Stimulated activated CD8-positive, alpha-beta memory T cell treated with anti-CD3 and anti-CD28 coated beads, Interleukin-15, amount 100 ng/mL, for 48 hours (primary cell): ENCODE measurements at places on chromosomes 13 and 19.

GRCh38 chr19:9878511-9879196, 43.5 kb downstream of the PIN1 start:
- DNase-seq: no peak

DNA sequence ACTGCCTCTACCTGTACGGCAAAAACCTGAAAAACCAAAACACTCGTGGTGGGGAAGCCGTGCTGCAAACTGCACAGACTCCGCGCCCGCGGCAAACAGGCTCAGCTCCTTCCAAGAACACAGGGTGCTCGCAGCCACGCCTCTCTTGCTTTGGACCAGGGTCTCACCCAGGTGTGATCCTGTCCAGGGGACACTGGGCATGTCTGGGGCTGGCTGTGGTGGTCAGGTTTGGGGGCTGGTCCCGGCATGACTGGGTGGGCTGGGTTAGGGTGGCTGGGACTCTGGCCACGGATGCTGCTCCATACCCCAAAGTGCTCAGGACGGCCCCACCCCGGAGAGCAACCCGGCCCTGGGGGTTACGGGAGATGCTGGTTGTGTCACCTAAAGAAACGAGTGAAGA, 13.9 kb downstream of the GPX4 start:
- no peak for DNase-seq

GRCh38 chr19:7187605-7188339, 106.4 kb downstream of the INSR start:
- no peak for DNase-seq

GRCh38 chr19:2974342-2975041, 2.9 kb upstream of the TLE6 start:
- no peak for DNase-seq

- no peak for DNase-seq
These were observed 18.5 kb downstream of the TNFRSF19 start for GRCh38 chr13:23588666-23589065.

DNA sequence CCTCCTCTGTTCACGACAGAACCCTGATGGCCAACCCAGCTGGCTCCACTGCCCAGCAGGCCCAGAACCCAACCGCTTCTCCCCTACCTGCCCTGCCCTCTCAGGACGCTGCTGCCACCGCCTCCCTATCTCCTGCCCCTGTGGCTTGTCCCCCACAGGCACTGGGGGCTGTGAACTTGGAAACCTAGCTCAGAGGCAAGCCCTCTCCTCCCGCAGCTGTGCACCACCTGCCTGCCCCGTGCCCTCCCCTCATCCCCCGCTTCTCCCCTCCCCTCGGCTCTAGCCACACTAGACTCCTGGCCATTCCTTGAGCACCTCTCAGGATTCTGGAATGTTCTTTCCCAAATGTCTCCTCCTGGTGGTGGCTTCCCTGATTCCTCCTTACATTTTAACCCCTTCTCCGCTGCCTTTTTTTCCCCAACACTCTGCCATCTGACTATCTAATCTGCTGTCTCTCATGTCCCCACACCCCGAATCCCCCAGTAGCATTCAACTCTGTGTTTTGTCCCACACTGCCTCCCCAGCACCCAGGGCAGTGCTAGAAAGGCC, 6.7 kb downstream of the NANOS3 start:
- DNase-seq: no peak

GRCh38 chr19:41774515-41774980, 19.2 kb downstream of the CEACAM6 start:
- peak; percentile 27 for DNase-seq

DNA sequence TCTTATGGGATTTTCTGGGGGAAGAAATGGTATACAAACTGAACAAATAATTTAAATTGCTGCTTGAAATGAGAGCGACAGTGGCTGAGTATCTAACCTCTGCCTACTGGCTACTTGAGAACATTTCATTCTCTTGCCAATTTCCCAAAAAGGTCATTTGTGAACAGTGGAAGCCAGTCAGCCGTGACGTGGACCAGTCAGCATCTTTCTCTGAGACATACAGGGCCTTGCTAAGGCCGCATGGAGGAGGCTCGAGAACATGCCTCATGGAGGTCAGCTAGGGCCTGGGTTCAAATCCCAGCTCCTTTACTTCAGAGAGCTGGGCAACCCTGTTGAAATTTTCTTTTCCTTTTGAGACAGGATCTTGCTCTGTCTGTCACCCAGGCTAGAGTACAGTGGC, 20.3 kb downstream of the ZC3H4 start:
- no peak for DNase-seq

DNA sequence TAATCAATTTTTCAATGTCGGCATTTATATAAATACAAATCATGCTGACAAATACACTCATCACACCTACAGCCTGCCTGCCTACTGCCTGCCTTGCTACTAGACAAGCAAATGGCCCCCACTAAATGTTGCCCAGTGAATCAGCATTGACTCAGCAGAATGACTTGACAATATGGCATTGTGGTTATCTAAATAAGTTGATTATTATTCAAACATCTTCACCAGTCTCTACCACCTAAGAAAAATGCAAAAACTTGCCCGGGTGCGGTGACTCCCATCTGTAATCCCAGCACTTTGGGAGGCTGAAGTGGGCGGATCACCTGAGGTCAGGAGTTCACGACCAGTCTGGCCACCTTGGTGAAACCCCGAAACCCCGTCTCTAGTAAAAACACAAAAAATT, 296.1 kb downstream of the PCDH9 start:
- DNase-seq: no peak

GRCh38 chr19:38743394-38744297, 628 bp downstream of the CAPN12 start:
- no peak for DNase-seq

DNA sequence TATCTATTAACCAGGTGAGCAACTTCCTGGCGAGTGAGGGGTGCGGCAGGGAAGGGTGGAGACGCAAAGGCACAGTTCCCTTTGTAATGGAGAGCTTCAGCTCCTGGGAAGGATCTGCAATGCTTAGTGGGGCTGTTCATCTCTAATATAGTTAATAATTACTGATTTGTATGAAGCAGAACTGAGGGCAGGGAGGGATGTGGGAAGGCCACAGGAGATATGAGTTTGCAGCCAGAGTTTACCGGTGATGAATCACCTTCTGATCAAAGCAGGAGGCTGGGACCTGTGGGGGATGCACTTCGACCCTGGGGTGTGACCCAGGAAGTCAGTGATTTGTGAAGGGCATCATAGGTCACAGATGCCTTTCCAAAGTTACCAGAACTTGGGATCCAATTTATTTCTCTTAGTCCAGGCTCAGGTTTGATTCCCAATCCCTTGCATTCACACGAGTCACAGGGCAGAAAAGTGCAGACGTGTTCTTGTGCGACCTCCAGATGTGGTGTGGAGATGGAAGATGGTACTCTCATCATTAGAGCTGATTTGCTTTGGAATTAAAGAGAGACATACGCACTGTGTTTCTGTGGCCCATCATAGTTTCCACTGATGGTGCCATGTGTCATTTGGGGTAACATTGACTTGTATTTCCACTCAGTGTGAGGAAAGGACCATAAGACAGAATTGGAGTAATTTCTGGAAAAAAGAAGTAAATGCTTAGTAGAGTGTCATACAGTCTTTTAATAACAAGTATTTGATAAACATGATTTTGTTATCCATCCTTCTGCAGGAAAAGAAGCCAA, 55.0 kb downstream of the LRCH1 start:
- DNase-seq: no peak

GRCh38 chr19:33064792-33065550, at the start of gene RHPN2:
Gene RHPN2, minus strand, starts transcription at chr19:33064888. Its CDS starts 36 bp downstream, at chr19:33064852.
- peak; percentile 77 for DNase-seq

DNA sequence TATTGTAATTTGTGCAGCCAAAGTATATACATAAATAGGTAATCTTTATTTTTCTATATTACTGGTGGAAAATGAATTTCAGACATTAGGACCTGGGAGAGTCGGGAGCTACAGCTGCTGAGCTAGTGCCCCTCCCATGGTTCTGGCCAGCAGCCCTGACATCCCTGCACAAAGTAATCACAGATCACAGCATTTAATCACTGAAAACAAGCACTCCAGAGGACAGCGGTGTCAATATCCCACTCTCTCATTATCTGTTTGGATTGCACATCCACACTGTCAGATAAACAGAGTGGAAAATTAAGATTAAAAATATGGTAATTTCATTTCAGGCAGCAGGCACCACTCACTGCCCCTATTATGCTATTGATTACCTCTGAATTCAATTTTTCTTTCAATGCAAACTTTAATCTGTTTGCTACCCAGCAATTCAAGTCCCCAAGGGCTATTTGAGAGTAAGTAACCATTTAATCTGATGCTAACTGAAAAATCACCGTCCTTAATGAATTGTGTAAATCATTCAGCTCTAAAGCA, 254.1 kb upstream of the SOX21 start:
- DNase-seq: no peak

- DNase-seq: no peak
These were observed 127.7 kb downstream of the FRY start for GRCh38 chr13:32159137-32159869.

DNA sequence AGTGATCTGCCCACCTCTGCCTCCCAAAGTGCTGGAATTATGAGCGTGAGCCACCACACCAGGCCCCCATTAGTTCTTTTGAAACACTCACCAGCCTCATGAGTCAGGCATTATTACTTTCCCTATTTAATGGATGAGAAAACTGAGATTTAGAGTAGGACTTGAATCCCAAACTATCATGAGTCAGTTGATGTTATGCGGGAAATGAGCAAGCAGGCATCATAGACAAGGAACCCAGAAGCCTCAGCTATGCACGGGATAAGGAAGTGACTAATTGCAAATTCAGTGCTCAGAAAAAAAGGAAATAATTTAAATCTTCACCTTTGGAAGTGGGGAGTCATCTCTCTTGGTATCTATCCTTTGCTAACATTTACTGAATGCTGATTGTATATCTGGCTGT, 217.5 kb downstream of the ABCC4 start:
- no peak for DNase-seq

DNA sequence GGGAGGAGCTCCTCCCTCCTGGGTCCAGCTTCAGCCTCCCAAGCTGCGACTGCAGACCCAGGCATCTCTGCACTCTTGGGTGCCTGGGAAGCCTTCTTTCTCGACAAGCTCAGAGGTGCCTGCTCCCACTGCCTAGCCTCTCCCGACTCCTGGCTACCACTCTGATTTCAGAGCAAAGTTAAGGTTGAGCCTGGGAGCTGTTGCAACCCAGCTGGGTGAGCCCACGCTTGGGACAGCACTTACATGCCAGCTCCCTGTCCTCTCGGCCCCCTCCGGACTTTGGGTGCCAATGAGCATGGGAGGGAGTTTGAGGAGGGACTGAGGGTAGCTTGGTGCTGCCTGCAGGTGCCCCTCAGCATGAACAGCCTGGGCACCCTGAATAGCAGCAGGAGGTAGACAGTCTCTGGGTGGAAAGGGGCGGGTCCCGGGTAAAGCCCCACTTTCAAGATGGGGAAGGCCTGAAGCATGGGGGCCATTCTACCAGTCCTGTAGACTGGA, 1383.4 kb upstream of the PCDH20 start:
- DNase-seq: no peak

DNA sequence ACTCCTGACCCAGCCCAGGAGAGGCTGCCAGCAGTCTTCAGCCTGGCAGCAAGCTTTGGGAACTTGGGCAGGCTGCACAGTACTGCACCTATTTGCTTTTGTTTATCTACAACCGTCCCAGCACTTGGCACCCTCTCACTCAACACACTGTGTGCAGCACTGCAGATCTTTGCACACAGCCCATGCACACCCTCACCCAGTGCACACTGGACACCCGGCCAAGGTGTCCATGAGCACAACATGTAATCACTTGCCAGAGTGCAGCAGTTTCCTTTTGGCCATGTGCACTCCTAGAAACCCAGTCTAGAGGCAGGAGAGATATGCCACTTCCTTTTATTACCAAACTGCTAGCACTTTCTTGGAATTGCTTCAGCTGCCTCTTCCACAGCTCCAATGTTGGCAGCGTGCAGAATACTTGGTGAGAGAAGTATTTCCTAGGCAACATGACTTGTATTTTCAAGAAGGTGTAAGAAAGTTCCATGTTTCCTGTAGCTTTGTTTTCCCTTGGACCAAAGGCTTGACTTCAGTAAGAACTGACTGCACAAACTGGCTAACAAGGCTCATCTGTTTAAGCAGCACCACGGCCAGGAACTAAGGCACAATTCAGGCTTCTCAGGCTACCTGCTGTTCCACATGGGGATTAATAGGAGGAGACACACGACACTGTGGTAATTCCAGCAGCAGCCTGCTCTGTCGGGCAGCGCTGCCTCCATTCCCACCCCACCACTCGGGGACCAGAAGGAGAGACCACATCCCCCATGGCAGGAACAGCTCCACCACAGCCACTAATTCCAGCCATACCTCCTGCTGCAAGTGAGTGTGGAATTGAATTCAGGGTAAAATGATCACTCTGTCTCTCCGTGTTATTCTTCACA, 15.3 kb downstream of the ATP7B start:
- no peak for DNase-seq

GRCh38 chr19:29714953-29715700, at the start of gene C19orf12:
Gene C19orf12, minus strand, starts transcription at chr19:29715261. Its CDS starts 6,848 bp downstream, at chr19:29708413.
- DNase-seq: peak; percentile 49
